ENCODE measurements at places on chromosomes 13 and 19.
A peak's percentile ranks its signal among the peaks of the same experiment; 100 is the strongest.

DNA sequence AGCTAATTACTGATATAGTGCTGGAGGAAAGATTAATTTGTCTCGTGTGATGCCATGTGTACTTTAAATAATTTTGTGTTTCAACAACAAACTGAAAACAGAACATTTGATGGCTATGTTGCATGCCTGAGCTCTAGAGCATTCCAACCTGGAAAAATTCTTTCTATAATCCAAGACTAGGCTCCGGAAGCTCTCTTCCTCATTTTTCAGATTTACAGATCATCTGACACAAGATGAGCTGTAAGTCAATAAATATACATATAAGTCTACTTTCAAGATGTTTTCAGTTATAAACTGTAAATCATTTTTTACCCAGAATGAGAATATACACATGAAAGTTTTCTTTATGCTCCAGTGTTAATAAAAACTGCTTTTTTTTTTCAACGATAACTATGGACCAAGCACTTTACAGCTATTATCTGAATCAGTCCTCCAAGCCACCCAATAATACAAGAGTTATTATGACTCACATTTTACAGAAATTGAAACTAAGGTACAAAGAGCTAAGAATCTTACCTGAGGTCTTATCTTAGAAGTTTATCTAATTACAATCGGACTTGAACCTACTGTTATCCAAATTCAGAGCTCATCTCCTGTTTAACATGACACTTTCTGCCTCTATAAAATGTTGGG is 6.4 kb upstream of the FOXO1 start:
- DNase-seq = no peak

GRCh38 chr13:36834299-36834698 is 15.3 kb downstream of the RFXAP start:
- DNase-seq = no peak

- no peak for DNase-seq
These were observed 22.8 kb downstream of the ELAVL1 start for GRCh38 chr19:7982651-7983099.

DNA sequence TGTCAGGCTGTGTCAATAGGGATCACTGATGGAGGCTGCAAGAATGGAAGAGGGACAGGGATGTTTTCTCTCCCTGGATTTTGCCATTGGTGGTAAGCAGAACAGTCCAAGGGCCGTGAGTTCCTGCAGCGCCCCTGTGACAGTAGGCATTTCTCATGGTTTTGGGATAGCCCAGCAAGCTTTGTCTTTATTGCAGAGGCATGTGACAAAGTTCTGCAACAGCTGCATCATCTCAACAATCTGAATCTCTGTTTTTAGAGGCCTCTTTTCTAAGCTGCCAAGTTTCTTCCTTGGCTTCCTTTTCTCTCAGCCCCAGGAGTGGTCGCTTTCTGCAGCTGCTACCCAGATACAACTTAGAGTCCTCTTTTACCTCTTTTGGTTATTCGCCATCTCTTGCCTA is 95.7 kb upstream of the TSHZ3 start:
- DNase-seq = no peak

GRCh38 chr19:48608798-48609263 is 2.3 kb downstream of the SPACA4 start:
- peak; percentile 73 for DNase-seq

DNA sequence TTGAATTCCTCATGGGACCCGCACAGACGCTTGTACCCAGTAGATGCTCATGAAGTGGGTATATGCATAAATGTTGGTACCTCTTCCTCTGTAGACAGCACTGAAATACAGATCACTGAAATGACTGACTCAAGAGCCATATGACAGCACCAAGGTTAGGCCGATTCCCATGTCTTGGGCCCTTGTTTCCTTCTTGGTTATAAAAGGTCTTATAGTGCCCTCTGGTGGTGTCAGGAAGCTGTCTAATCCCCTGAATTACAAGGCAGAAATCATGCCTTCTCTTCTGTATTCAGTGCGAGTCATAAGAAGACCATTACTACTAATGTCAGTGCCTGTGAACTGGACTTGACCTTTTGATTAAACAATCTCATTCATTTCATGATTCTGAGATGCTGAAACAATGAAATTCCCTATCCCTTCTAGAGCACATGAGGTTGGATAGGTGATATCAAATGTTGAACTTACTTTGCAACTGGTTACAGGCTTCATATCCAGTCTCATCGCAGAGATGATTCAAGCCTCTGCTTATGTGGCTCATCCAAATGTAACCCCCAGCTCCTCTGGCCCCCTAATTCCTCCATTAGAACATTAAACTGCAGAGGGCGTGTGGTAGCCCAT is 59.7 kb downstream of the SPATA13 start:
- peak; percentile 79 for DNase-seq

DNA sequence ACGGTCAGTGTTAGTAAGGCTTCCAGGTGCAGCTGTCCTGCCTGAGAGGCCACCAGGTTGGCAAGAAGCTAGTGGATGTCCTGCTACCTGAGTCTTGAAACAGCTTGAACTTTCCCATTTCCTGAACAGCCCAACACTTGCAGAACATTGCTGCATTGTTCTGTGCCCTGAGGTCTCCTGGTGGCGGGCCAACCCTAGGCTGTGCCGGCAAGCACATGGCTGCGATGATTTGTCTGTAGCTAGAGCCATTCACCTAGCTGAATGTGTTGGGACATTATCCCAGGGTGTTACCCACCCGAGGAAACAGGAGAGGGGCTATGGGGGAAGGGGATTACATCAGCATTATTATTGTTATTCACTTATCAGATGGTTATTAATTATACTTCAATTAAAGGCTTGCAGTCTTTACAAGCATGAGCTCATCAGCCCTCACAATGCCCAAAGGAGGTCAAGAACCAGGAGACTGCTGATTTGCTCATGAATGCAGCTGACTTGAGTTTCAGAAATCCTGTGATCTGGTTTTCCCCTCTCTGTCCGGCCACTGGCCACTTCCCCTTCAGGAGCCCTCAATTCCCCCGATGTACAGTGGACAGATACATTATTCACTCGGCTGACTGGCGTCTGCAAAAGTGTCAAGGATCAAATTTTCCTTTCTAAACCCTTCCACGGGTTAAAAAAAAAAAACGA is 187.6 kb upstream of the TSC22D1 start:
- DNase-seq = no peak

GRCh38 chr13:41007744-41008128 is 11.4 kb downstream of the ELF1 start:
- DNase-seq = no peak

- DNase-seq = no peak
These were observed 1759.1 kb downstream of the OLFM4 start for GRCh38 chr13:54787754-54788153.

DNA sequence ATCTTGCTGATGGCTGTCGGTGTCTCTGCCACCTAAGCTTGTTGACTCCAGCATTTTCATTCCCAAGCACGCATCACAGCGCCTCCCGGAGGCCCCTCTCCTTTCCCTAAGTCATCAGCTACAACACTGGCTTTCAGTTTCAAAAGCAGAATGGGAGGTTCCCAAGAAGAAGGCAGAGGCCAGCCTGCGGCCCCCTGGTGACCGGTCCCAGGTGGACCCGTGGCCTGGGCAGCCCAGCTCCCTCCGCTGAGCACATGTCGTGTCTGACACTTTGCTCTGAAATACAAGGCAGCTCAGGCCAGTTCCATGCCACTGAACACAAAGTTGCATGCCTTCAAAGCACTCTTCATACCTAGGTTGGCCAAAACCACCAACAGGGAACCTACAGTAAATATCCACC is 8.5 kb downstream of the MLLT1 start:
- DNase-seq = no peak

- peak; percentile 91 for DNase-seq
These were observed at the start of gene ZNF586 for GRCh38 chr19:57769345-57770131. ZNF586 (plus strand) TSS chr19:57769676; CDS start chr19:57769843, 167 bp downstream.

DNA sequence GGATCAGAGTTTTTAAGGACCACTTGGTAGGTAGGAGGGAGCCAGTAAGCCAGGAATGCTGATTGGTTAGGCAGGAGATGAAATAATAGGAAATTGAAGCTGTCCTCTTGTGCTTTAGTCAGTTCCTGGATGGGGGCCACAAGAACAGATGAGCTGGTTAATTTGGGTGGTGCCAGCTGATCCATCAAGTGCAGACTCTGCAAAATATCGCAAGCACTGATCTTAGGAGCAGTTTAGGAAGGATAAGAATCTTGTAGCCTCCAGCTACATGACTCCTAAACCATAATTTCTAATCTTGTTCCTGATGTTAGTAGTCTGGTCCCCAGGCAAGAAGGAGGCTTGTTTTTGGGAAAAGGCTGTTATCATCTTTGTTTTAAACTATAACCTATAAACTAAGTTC is 117.9 kb upstream of the GPR12 start:
- DNase-seq = no peak

DNA sequence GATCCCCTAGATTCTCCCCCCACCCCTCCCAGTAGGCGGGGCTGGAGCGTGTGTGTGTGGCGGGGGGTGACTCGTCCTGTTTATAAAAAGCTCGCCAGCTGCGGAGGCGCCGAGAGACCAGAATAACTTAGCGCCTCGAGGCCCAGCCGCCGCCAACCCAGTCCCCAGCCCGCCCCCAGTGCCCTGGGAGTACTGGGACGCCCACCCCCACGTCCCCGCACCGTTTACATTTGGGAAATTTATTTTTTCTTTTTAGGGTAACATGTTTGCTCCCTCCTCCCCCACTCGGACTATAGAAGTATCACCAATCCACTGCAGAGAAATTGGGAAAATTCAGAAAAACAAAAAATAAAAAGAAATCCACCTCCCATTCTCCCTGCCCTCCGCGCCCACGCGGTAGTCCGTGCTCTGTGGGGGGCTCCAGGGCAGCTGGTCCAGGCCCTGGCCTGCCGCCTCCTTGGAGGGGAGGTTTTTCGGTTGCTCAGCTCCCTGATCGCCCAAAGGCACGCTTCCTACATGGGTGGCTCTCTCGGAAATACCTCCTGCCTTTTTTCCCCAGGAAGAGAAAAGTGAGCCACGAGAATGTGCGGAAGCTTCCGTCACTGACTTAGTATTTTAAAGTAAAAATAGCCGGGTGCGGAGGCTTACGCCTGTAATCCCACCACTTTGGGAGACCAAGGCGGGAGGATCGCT is 1.5 kb upstream of the RAB3A start:
- DNase-seq = peak; percentile 76

- DNase-seq = no peak
These were observed 2.7 kb downstream of the FCHO1 start for GRCh38 chr19:17753976-17754375.

- DNase-seq = no peak
These were observed 16.8 kb upstream of the SLC35E1 start for GRCh38 chr19:16588824-16589577.

DNA sequence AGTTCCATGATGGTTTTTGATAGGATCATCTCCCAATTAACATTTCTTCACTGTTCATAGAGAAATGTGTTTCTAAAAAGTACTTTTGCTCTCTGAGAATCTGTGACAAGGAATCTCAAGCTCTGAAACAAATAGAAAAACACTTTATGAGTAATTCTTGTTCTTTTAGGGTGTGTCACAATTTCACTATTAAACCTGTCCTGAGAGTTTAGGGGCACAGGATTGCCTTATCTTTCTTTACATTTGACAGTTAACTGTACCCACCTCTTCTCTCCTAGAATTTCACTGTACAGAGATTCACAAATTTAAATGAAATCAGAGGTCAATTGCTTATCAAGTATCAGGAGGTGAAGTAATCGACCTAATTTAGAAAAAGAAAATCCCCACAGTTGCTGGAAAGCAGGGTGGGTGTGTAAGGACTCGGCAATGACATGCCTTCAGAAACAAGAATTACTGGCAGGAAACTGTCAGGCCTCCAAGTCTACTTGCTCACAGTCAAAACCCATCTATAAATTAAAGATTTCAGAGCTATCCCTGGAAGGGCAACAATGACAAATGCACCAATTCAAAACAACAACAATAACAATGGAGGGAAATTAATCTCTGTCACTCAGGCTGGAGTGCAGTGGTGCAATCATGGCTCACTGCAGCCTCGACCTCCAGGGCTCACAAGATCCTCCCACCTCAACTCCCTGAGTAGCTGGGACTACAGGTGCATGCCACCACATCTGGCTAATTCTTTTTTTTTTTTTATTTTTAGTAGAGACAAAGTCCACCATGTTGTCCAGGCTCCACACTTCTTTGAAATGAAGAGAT is 250.2 kb downstream of the ABCC4 start:
- DNase-seq = no peak

GRCh38 chr19:5997371-5997770 is 19.4 kb upstream of the RANBP3 start:
- DNase-seq = no peak

DNA sequence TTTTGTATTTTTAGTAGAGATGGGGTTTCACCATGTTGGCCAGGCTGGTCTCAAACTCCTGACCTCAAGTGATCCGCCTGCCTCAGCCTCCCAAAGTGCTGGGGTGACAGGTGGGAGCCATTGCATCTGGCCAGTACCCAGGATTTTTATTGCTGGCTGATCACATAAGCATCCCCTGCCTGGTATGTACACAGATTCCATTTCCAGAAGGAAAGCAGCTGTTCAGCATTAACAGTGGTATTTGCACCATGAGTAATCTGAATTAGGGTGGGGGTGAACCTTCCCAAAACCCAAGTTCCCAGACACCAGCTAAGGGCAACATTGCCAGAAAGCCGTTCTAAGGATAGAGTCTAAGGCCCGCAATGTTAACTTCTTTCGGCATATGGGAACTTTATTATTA is 7.3 kb downstream of the ZNF555 start:
- DNase-seq = no peak

- no peak for DNase-seq
These were observed 17.6 kb downstream of the ACOD1 start for GRCh38 chr13:76965759-76966421.

- no peak for DNase-seq
These were observed 25.6 kb upstream of the RNF17 start for GRCh38 chr13:24738366-24738847.

GRCh38 chr19:33385956-33386355 is 12.4 kb downstream of the CEBPG start:
- DNase-seq = no peak

DNA sequence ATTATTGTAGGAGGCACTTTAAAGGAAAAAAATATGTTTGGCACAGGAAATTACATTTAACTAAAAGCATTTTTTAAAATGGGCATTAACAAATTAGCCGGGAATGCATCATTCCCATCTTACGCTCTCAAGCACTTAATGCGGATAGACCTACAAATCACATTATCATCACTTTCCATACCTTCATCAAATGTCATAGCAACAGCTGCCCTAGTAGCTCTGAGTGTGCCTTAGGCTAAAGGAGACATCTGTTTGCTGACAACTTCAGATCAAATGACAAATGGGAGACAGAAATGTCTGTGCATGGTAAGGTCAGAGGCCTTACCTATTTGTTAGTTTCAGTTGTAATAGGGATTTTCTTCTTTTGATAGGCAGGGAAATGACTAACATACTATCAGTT is 773.2 kb upstream of the SLC10A2 start:
- no peak for DNase-seq

DNA sequence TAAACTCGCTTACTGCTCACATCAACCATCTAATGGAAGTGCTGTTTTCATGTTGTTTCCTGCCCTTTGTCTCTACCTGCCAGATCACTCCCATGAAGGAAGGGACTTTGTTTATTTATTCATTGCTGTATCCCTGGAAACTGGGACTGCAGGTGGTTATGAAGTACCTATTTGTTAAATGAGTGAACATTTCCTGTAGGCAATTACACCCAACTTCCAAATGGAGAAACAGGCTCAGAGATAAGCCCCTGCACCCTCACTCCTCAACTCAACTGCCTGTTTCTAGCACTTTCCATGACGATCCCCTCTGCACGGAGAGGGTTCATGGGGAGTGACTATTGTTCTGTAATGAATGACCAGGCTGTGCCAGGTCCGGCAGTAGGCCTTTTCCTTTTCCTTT is 1.9 kb upstream of the SELENOW start:
- DNase-seq = no peak

Measured in CD4-positive, alpha-beta T cell treated with Interleukin-4 for 1 hour (primary cell).